ENCODE measurements at places on chromosomes 1 and 21.

GRCh38 chr1:157104598-157105293 is 5.1 kb upstream of the ETV3L start:
- no peak for DNase-seq

- DNase-seq = no peak
Observed at GRCh38 chr1:43872280-43872679, 61.3 kb upstream of the ARTN start.

- DNase-seq = no peak
Observed at GRCh38 chr1:12487520-12487919, 130.5 kb downstream of the DHRS3 start.

DNA sequence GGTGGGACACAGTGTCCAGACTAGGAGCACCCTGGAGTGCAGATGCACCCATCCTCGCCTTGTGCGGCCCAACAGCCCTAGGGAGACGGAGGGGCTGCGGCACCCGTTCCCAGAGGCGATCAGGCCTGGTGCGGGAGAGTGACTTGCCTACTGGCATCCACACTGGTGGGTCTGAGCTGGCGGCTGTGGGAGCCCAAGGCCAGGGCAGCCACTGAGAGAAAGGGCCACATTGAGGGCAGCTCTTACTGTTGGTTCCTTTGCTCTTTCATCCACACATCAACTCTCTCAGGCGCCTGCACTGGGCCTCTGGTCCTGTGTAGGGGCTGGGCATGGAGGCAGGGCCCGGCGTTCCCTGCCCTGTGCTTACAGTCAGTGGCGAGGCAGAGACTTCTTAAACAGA is 8.6 kb downstream of the PODN start:
- DNase-seq = no peak

DNA sequence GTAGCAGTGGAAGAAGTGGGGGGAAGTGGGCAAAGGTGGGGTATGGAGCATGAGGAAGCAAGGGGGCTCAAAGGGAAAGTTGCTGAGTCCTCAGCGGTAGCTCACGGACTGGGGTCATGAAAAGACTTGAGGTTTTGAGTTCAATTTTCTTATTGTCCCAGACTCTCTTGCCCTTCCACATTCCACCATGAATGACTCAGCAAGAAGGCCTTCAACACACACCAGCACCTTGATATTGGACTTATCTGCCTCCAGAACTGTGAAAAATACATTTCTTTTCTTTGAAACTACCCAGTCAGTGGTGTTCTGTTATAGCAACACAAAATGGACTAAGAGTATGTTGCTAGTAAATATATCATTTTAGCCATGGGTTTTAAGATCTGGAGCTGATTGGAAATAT is 17.3 kb upstream of the RHBDL2 start:
- no peak for DNase-seq

DNA sequence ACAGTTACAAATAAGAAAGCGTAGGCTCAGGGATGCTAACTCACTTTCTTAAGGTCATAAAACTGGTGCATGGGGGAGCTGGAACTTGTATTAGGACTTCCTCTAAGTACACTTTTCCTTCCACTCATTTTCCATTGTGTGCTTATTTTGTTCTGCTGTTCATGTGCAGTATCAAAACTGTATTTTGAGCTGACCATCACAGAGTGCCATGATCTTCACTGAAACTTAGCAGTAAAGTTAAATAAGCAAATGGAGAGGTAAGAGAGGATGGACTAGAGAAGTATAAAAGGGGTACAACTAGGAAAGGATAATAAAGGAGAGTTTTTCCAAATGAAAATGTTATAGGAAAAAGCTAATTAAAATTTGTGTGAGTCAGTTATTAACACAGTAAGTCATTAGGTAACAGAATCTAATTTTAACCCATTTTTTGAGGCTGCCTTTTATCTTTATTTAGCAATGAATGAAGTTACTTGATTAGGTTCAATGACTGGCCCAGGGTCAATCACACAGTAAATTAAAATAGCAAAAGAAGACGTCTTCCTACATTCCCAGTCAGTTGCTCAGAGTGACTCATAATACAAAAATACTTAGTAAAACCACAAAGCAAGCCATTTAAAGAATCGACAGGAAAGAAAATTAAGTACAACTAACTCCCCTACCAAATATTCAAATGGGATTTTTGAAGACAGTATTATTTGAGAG is 165.8 kb upstream of the C1orf105 start:
- DNase-seq = no peak

GRCh38 chr1:64826991-64827390 is 82.1 kb downstream of the RAVER2 start:
- DNase-seq = no peak

- DNase-seq = no peak
Observed at GRCh38 chr1:236131916-236132315, 10.4 kb upstream of the GPR137B start.

DNA sequence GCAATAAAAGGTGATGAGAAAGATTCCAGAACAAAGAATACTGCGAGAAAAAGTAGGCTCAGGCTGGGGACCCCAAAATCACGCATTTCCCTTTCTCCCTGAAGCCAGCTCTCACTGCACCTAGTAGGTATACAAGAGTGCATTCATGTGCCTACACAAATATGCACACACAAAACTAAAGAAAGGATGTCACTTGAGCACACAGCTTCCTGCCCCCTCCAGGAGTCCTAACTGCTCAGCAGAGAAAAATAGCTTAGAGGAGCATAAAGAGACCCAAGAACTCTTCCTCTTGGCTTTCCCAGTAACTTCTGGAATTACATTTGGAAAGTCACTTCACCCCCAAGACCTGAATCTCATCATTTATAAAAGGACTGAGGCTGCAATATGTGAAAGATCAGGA is 38.0 kb downstream of the JAK1 start:
- no peak for DNase-seq

DNA sequence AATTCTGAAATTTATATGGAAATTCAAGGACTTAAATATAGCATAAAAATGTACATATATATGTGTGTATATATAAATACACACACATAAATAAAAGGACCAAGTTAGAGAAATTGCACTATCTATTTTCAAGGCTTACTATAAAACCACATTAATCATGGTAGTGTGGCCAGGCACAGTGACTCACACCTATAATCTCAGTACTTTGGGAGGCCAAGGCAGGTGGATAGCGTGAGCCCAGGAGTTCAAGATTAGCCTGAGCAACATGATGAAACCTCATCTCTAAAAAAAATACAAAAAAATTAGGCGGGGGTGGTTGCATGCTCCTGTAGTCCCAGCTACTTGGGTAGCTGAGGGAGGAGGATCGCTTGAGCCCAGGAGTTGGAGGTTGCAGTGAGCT is 171.4 kb upstream of the GORAB start:
- DNase-seq = no peak

- DNase-seq = no peak
Observed at GRCh38 chr1:92619466-92620189, 132.9 kb upstream of the GFI1 start.

DNA sequence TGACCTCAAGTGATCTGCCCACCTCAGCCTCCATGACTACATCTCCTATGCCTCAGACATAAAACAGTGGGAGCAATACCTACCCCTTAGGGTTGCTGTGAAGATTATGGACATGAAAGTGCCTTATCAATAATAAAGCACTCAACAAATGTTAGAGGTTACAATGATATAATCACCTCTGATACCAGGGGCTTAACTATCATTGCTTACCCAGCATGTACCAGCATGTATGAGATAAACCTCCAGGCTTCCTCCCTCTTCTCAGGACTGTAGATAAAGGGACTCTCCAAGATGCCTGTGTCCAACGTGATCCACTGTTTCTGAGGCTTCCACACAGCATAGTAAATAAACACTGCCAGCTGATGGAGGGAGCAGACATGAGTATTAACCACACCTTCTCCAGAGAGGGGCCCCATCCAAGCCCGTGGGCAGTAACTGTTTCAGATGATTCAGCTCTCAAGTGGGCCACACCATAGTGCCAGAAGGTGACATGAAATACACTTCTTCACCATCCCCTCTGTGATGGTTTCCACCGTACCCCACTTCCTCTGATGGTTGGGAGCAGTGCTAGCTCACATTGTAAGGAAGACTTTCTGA is 26.2 kb downstream of the RHBDL2 start:
- no peak for DNase-seq

DNA sequence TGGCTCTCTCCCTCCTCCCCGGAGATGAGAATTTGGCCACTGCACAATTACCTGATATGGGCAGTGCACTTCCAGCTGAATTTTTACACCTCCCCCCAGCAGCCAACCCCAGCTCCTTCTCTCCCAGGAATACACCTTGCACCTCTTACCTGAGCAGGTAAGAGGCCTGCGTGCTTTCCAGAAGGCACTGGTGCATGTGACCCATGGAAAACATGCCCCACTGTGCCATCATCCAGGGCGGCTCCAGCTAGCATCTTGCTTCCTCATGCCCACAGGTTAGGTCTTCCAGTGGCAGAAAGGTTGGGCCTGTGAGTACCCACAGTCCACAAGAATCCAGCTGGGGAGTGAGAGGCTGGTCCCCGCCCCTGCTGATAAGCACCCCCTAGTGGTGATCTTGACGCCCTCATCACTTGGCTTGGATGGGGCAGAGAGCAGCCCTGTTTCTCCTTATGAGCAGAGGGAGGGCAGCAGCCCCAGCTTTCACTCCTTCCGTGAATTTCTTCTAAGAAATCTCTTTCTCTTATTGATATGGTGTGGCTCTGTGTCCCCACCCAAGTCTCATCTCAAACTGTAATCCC is 57.8 kb downstream of the EDARADD start:
- no peak for DNase-seq

GRCh38 chr1:182304218-182304617 is 87.4 kb downstream of the GLUL start:
- no peak for DNase-seq

DNA sequence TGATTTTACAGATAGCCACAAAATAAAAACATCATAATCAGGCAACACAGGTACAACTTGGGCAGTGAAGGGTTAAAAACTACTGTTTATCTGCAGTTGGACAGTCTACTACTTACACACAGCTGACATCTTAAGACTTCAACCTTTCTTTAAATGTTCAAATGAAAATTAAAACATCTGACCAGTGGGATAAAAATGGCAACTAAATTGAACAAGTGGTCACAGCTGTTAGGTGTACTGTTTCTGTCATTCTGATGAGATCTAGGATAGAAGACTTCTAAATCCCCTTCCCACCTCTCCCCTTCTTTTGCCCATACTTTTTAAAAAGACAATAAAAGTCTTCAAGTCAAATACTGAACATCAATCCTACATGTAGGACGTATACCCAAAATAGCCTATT is 56.2 kb downstream of the ENAH start:
- no peak for DNase-seq

- DNase-seq = no peak
Observed at GRCh38 chr1:14522077-14522925, 76.2 kb upstream of the KAZN start.

DNA sequence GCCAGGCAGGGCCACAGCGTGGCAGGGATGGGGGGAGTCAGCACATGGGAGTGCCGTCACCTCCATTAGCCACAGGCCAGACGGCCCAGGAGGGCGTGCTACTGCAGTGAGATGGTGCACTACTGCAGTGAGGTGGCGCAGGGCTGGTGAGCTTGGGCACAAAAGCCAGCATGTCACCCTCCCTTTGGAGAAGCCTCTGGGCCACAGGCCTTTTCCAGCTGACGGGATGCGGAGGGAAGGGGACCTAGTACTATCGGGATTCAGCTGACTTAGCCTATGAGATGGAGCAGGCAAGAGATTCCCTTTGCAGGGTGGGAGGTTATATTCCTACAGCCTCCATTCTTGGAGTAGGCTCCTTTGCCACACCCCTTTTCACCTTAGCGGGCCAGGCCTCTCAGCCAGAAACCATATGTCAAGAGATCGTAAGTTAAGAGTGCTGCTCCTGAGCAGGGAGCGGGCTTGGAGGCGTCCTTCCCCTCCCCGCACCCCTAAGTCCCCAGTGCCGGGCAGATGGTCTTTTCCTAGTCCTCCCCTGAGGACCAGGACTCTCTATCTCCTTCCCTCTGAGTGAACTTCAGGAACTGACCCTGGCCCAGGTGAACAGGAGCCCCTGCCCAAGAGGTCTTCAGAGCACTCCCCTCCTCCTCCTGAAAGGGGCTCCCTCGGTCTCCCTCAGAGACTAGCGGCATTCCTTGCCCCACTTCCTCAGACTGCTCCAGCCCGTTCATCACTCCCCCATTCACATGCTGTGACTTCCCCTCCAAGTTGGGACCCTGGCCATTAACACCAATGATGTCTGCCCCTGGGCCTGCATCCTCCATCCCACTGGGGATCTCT is 8.2 kb downstream of the NES start:
- DNase-seq = no peak

- DNase-seq = no peak
Observed at GRCh38 chr1:228256626-228257375, 49.0 kb downstream of the OBSCN start.

GRCh38 chr1:180862305-180862704 is 50.4 kb upstream of the KIAA1614 start:
- DNase-seq = no peak

DNA sequence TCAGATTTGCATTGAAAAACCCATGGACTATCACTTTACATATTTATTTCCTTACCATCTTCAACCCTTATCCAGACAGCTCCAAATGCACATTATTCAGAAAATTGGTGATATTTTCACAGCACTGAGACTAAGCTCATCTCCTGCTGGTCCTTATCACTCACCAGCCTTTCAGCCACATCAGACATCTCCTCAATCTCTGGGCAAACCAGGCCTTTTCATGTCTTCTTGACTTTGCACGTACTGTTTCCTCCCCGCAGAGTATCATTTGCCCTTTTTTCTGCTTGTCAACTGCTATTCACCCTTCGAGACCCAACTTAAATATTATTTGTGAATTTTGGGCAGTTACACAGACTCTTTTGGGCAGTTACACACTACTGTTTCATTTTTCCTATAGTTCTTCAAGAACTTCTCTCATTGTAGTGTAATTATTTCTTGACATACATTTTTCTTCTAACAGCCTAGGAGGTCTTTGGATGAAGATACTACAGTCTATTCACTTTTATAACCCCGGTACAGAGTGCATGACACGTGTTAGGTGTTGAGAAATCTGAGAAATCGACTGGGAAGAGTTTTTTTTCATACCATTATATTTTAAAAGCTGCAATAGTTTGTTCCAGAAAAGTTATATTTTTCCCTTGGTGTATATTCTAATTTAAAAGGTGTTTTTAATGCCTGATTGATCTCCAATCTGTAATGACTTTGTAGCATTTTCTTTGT is 98.0 kb downstream of the FGGY start:
- DNase-seq = no peak

- DNase-seq = no peak
Observed at GRCh38 chr1:150176593-150176992, 26.9 kb downstream of the PLEKHO1 start.

Data from NCI-H1048 (cell line).